ENCODE measurements at places on chromosomes 11 and 22.

DNA sequence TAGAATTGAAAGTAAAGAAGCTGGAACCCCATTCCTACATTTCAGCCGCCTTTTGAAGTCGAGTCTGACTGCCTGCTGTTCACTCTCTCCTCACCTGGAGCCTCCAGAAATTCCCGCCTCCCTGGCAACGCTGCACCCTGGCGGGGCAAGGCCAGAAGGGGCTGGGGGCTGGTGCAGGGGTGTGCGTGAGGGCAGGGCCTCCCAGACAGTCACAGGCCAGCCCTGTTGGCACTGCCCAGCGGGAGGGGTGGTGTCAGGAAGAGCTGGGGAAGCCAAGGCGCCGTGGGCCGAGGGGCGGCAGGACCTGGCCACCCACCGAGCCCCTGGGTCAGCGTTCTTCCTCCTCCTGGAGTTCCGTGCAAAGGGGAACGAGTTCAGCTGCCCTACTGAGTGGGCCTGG is 123.2 kb downstream of the KCNQ1OT1 start:
- no peak for DNase-seq

- DNase-seq: peak; percentile 71
Measured at GRCh38 chr11:36265793-36266628, 23.2 kb downstream of the COMMD9 start.

DNA sequence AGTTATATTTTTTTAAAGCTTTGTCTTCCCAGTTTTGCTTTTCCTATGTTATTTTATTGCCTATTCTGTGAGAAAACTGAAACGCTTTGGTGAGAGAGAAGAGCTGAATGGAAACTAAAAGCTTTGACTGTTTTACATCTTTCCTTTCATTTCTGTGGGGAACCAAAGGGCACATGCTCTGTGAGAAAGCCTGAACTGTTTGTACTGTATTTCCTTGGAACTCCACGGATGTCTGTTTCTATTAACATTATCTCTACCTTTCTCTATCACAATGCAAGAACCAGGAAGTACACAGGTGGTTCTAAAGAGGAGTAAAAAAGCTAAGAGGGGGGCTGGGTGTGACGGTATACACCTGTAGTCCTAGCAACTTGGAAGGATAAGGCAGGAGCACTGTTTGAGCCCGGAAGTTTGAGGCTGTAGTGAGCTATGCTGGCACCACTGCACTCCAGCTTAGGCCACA is 43.8 kb downstream of the CELF1 start:
- peak; percentile 47 for DNase-seq

DNA sequence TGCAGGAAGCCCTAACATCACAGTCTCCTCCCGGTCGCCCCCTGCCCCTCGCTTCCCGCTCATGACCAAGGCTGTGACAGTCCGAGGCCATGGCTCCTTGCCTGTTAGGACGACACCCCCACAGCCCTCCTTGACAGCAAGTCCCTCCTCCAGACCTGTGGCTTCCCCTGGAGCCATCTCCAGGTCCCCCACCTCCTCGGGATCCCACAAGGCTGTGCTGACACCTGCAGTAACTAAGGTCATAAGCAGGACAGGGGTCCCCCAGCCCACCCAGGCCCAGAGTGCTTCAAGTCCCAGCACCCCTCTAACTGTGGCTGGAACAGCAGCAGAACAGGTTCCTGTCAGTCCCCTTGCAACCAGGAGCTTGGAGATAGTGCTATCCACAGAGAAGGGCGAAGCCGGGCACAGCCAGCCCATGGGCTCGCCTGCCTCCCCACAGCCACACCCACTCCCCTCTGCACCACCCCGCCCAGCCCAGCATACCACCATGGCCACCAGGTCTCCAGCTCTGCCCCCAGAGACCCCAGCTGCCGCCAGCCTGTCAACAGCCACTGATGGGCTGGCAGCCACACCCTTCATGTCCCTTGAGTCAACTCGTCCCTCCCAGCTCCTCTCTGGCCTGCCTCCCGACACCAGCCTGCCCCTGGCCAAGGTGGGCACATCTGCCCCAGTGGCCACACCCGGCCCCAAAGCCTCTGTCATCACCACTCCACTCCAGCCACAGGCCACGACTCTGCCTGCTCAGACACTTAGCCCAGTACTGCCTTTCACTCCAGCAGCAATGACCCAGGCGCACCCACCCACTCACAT is 63.2 kb downstream of the OTOG start:
- DNase-seq: no peak

DNA sequence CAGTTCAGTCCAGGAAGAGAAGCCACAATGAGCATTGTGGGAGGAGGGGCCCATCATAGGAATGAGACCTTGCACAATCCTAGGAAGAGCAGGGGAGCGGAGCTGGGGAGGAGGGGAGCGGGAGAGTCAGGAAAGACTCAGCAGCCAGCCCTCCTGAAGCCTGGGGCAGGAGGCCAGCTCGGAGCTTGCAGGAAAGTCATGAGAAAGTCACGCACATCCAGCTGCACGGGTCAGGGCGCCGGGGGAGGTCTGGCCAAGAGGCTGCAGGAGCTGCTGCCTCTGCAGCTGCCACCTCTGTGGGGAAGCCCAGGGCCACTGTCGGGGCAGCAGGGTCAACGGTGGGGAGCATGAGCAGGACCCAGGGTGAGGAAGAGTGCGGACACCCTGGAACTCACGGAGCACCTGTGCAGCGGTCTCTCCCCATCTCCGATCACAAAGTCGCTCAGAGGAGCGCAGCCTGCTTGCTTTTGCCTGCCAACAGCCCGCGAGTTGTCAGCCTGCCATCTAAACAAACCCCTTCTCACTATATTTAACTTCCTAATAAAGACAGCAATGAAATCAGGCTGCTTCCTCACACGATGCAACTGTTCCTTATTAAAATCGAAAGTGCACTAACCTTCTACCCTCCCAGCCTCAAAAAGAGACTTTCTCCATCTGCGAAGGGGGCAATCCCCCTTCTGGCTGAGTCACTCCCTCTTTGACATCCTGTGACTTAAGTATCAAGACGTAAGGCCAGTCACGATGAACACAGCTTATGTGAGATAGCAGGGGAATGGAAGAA is 52.9 kb upstream of the RTL6 start:
- peak; percentile 89 for DNase-seq

Measured in suppressor macrophage treated with lipopolysaccharide for 1 hour (primary cell).